Left lung (tissue), 14 donors: ENCODE measurements at places on chromosomes 1 and 21. TPM values are rescaled to one million over a fixed set of nuclear protein-coding genes. Genes with fewer than 3 reads are reported as not detected.

The AURKAIP1 gene
- 63.2 TPM for polyA plus RNA-seq

DNA sequence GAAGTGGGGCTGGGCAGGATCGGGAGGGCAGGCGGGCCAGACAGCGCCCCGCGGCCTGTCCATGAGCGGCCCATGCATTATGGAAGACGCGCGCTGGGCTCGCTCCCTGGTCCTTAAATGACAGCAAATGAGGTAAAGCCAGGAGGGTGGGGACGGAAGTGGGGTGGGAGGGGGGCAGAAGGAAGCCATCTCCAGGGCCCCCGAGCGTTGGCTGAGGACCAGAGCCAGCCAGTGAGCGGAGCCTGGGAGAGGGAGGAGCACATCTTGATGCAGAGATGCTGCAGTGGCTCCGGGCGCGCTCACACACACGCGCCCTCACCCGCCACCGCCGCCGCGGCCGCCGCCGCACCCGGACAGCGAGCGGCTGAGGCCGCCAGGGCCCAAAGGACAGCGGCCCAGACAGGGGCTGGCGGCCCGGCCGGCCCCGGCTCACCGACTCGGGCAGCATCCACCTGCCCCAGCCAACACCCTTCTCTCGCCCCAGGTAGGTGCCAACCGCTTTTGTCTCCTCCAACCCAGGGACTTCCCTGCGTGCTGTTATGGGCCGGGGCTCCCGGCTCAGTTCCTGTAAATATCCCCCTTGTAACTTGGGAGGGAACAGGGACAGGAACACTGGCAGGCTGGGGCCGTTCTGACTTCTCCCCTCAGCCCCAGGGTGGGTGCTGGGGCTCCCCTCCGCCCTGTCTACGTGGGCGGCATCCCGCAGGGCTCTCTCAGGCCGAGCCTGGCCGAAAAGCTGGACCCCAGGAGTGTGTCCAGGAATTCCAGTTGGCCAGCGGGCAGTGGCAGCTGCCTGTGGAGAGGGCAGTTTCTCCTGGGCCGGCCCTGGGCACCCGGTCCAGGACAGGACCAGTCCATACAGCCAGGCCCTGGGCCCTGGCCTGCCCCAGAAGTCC lies at the start of gene CNTN2:
Gene CNTN2, plus strand, starts transcription at position 302 of the 896 bp plus-strand sequence. CDS start 9,974 bp downstream, outside the sequence.
- DNase-seq = peak; percentile 54

DNA sequence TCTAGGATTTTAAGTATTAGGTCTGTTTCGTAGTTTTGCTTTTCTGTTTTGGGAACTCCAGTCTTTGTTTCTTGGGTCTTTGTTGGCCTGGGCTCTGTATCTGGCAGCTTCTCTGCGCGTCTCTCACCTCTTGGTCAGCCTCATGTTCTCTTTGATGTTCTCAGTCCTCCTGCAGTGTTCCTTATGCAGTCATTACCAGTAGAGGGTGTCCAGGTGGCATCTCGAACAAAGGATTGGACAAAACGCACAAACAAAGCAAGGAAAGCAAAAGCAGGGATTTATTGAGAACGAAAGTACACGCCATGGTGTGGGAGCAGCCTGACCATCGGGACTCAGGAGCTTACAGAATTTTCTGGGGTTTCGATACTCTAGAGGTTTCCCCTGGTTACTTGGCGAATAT lies 133.7 kb upstream of the COL6A1 start:
- no peak for DNase-seq

DNA sequence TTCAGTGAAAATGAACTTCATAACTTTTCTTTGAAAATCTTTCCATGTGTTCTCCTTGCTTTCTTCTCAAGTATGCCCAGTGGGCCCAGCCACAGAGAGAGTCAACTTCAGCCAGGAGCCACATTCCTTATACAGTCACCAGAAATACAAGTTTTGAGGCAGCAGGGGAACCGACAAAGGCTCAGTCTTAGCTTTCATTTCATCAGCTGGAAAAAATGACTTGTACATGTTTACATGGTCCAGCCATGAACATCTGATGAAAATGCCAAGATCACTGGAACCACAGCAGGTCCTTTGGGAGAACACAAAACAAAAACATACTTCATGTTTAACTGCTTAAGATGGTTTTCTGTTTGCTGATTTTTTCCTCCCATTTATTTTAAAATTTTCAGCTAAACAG lies 72.5 kb downstream of the SYDE2 start:
- DNase-seq = no peak

DNA sequence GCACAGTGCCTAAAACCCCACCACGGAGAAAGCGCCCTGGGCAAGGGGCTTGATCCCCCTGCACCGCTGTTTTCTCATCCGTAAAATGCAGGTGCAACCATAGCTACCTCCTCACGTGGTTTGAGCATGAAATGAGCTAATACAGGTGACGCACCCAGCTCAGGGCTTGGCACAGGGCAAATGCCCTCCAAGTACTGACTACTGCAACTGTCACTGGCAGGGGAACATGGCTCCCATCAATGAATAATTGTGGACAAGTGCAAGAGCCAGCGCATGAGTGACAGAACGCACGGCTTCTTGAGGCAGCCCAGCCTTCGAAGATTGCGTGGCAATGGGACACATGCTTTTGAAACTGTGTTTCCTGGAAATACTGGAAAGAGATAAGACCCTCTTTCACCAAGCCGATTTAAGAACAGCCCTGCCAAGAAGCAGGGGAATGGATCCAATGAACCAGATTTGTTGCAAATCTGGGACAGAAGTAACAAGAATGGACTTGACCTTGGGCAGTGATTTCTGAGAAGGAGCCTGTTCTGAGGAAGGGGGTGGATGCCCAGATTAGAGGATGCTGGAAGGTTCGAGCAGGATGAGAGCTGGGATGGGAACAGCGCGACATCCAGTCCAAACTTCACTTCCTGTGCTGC lies 92.8 kb upstream of the IFFO2 start:
- DNase-seq = no peak

- DNase-seq = no peak
These were observed 114.3 kb downstream of the NMNAT2 start for GRCh38 chr1:183303901-183304300.

- no peak for DNase-seq
These were observed 7.9 kb upstream of the MRPS15 start for GRCh38 chr1:36471830-36472641.

DNA sequence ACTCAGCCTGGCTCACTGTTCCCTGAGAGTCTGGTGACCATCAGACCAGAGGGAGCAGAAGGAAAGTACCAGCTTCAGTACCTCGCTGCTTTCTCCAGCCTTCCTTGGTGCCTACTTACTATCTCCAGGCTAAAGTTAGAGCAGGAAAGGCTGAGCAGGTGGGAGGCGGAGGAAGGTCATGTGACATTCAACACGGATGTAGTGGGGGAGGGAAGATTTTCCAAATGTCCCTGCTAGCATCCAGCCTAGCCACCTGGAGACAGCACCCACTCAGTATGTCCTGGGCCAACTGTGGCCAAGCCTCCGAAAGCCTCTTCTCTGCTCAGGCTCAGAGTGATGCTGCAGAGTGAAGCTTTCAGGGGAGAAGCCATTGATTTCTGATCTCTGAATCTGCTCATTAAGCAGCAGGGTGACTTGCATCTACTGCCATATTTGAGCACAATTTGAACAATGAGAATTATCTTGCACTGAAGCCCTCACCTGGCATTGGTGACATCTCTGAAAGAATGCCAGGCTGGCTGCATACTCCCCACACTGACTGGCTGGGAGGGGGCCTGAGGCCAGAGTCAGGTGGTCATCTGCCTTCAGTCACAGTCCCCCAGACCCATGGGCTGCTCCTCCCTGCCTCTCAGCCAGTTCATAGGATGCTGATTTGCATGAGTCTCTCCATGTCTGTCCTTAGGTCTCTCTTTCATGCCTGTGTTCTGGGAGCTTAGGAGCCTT lies 86.2 kb downstream of the KCND3 start:
- no peak for DNase-seq

GRCh38 chr1:240090957-240091600 lies 604 bp upstream of the FMN2 start:
- DNase-seq = no peak

DNA sequence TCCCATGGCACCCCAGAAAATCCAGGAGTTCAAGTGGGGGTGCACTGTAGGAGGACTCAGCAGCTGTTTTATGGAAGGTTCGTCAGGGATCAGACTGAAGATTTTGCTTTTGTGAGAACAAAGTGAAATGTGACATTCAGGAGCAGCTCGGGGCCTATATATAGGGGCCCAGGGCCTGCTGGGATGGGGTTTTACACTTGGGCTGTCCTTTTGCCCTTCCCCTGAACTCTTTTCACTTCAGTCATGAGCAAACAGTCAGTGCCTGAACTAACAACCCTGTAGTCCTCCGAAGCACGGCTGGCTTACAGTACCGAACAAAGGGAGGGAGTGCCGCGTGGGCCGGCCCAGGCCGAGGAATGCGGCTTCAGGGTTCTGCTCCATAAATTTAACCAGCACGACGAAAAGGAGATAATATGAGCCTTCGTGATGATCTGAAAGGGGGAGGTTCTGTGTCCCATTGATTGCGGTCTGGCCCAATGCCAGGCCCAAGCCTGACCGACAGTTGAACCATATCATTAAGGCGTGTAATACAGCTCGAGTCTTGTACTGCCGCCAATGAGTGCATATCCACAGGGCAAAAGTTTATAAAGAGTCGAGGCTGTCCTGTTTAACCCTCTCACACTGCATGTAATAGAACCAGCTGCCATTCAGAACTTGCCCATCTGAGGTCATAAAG lies 139.9 kb downstream of the DHRS3 start:
- DNase-seq = peak; percentile 78

GRCh38 chr1:8427986-8428385 lies 110.1 kb downstream of the SLC45A1 start:
- DNase-seq = no peak

GRCh38 chr1:213651077-213651476 lies 336.7 kb upstream of the PROX1 start:
- no peak for DNase-seq

DNA sequence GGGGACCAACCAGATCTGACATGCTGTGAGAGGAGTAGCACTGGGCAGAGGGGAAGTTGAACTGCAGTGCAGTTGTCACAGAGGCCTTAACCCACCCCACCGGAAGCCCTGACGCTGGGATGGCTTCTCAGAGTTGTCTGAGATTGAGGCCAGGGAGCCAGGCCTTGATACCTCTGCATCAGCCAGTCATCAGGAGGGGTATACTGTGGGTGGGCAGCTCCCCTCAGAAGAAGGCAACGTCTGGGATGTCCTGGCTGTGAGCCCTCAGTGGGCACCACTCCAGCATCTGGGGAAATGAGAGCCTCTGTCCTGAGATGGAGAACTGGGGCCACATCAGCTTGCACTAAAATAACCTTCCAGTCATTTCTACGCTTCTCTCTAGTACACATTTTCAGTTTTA lies 47.9 kb upstream of the BCAR3 start:
- DNase-seq = no peak

GRCh38 chr1:23643736-23644554 lies 47.7 kb upstream of the RPL11 start:
- DNase-seq = no peak

DNA sequence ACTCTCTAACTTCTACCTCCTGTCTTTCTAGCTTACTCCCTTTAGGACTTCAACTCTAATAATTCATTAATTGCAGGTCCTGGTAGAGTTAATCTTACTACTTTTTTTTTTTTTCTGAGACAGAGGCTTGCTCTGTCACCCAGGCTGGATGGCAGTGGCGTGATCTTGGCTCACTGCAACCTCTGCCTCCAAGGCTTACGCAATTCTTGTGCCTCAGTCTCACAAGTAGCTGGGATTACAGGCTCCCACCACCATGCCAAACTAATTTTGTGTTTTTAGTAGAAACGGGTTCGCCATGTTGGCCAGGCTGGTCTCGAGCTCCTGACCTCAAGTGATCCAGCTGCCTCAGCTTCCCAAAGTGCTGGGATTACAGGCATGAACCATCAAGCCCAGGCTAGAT lies 15.7 kb downstream of the BTBD8 start:
- no peak for DNase-seq

DNA sequence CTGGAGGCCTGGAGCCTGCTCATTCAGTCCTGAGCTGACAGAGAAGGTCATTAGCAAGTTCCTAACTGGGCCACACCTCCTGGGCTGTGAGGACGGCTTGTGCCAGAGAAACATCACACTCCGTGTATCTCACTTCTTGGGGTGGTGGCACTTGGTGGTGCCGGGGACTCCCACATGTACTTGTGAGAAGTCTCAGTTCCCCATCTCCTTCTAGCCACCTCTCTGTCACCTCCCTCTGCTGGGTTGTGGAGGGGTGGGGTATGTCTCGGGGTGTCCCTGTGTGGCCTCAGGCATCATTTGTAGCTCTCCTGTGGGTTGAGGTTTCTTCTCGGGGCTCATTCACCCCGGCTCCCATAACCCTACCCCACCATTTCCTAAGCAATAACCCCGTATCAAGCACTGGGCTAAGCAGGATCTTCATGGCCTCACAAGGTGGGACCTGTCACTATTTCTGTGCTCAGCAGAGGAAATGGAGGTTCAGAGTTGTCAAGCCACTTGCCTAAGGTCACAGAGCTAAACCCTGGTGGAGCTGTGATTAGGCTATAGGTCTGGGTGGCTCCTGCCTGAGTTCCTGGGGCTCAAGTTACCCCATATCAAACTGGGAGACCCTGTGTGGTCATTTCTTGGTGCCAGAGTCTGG lies 62.5 kb downstream of the UBIAD1 start:
- no peak for DNase-seq
